ENCODE measurements at places on chromosomes 13 and 19.
A peak's percentile ranks its signal among the peaks of the same experiment; 100 is the strongest.

- DNase-seq: no peak
Measured at GRCh38 chr13:74110053-74110452, 24.2 kb downstream of the KLF12 start.

- no peak for DNase-seq
Measured at GRCh38 chr13:43936647-43937046, 56.9 kb downstream of the LACC1 start.

- no peak for DNase-seq
Measured at GRCh38 chr19:37999309-38000213, 92.6 kb downstream of the SIPA1L3 start.

- no peak for DNase-seq
Measured at GRCh38 chr19:15180451-15181390, 20.1 kb downstream of the NOTCH3 start.

DNA sequence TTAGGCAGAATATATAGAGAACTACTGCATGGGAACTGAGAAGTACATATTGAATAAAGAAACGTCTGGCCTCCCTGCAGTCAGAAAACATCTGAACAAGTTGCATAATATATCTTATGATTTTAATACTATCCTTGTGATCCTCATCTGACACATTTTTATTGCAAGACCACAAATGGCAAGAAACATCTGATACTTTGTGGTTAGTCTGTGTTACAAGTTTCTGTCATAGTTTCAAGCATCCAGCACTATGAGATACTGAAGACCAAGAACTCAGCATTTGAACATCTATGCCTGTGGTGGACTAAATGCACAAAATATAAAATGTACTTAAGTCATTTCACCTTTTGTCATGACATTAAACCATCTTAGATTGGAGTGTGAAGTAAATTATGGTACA, 1175.8 kb upstream of the MIR17HG start:
- no peak for DNase-seq

DNA sequence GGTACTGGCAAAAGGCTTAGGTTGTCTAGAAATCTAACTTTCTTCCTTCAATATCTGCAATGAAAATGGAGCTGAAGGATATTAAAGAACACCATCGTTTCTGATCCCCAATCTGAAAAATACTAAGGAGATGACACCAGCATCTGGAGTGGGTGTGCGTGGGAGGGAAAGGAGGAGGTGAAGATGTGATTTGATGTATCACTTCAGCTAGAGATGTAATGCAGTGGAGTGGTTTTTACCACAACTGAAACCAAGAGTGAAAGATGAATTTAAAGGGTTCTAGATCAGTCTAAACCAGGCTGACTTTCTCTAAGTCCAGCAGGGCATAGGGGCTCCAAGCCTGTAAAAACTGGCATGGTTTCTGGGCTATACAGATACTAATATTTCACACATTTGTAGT, 148.4 kb downstream of the AKAP11 start:
- peak; percentile 11 for DNase-seq

Data from GM12891 (cell line).